ENCODE measurements at places on chromosomes 4 and X. TPM values are rescaled to one million over a fixed set of nuclear protein-coding genes. Genes with fewer than 3 reads are reported as not detected.
A peak's percentile ranks its signal among the peaks of the same experiment; 100 is the strongest.

Gene SPACA5
- total RNA-seq = not detected

Gene ITM2A
- total RNA-seq = 160 TPM

Gene SLC16A2
- not detected for total RNA-seq

Gene NLRP2B
- total RNA-seq = not detected

Gene AWAT1
- not detected for total RNA-seq

DNA sequence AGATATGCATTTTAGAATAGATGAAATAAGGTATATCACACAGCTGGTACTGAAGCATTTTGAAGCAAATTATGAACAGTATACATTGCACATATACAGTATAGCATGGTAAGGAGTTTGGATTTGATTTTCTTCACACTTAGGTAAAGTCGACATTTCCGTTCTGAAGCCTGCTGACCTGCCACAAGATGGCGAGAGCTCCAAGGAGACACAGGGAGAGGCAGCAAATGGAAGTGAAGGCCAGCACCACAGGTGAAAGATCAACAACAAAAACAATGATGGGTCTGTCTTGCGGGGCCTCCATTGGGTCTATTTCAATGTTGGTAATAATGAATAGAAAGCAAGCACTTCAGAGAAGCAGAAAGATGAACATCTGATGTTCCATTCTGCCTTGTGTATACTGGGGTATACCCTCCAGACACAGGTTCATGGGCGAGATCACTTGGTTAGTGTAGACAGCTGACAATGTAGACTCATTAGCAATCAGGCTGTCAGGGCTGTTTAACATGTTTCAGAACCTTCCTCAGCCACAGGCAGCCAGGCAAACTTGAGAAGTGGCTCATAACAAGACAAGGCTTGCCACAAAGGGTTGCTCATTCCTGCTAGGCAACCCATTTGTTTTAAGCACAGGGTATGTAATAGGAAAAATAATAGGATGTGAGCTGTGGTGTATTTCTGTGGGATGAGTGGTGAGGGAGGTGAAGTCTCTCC lies 21.4 kb upstream of the NOX1 start:
- H3K36me3 ChIP-seq = no peaks in the 10 kb centered on the region
- H3K4me3 ChIP-seq = no peak overlapping the region
- peak; percentile 42 for DNase-seq
- no peaks in the 10 kb centered on the region for H3K4me1 ChIP-seq

DNA sequence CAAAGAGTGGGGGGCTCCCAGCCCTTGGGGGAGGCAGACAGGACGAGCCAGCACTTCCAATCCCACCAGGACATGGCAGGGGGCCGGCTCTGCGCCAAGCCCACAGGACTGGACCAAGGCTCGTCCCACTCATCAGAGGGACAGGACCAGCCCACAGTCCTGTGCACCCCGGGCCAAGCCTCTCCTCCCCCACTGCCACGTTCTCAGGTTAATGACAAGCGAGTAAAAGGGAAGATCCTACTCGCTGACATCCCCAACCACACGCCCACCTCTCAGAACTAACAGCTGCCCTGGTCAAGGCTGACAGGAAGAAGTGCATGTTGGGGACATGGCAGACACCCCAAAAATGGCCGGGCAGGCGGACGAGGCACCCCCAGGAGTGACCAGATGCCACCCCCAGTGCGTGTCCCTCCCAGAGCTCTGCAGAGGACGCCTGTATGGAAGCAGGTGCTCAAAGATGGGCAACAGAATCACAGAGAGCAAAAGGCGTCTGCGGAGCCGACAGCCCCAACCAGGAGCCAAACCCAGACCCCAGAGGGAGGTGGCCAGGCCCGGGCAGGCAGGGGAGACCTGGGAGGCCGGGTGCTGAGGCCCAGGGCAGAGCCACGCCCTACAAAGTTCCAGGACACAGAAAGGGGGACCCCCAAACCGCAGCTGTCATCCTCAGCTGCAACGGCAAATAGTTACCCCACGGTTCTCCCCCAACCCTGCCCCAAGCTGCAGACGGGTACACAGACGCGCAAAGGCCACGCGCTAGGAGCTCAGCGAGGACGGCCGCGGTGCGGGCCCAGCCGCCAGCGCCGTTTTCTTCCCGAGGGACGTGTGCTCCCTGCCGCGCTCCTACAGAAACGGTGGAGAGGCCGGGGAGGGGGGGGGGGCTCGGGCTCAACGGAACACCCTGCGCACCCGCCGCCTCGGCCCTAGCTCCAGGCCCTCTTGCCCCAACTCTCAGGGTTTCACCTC lies 1.7 kb downstream of the CTBP1 start:
- peak overlapping the region; percentile 83 for H3K4me3 ChIP-seq
- H3K27ac ChIP-seq = peak overlapping the region; percentile 90
- H3K4me1 ChIP-seq = peaks cover 60% of the 10 kb centered on the region
- H3K36me3 ChIP-seq = peaks cover 27% of the 10 kb centered on the region
- no peaks in the 10 kb centered on the region for H3K27me3 ChIP-seq

- no peaks in the 10 kb centered on the region for H3K36me3 ChIP-seq
- no peak overlapping the region for H3K27ac ChIP-seq
- no peak for DNase-seq
- H3K4me1 ChIP-seq = peaks cover 6% of the 10 kb centered on the region
Measured at GRCh38 chrX:102658556-102658955, 7.3 kb downstream of the GPRASP1 start.

DNA sequence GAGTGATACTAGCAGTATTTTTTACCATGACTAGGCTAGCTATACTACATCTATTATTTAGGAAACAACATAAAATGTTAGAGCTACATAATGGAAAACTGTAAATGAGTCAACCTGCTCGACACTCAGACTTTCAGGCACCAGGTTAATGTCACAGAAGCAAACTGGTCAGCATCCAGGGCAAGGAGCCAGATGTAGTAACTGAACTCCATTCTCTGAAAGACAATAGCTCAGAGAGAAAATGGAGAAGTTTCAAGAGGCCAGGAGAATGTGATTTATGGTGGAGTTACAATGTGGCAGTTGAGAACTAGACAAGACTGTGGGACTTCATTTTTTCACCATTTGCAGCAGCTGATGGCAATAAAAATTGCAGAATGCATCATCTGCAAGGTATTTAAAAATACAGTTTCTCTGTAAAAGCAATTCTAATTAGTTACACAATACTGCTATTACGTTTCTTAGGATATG lies 342.7 kb upstream of the PABPC4L start:
- no peaks in the 10 kb centered on the region for H3K36me3 ChIP-seq
- H3K4me3 ChIP-seq = no peak overlapping the region
- no peaks in the 10 kb centered on the region for H3K27me3 ChIP-seq
- H3K4me1 ChIP-seq = no peaks in the 10 kb centered on the region

GRCh38 chrX:40755291-40756249 lies 20.2 kb upstream of the MED14 start:
- peaks cover 2% of the 10 kb centered on the region for H3K4me1 ChIP-seq
- H3K36me3 ChIP-seq = peaks cover 3% of the 10 kb centered on the region
- no peaks in the 10 kb centered on the region for H3K27me3 ChIP-seq

DNA sequence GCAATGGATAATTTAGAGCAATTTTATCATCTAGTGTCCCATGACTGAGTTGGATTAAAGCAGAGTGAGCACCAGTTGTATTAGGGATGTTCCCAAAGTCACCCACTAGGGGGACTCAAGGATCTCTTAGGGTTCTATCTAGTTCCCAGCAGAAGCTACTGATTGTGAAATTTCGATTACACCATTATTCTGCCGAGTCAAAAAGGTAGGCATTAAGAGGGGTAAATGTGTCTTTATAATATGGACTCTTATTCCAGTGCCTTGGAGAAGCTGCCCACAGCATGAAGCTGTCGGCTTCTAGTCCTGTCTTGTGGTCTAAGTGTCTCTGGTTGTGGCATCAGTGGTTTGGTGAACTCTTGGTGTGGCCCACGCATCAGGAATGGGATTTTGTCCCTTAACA lies 53.3 kb downstream of the RGS12 start:
- H3K36me3 ChIP-seq = no peaks in the 10 kb centered on the region
- DNase-seq = peak; percentile 50
- H3K4me3 ChIP-seq = no peak overlapping the region
- peaks cover 4% of the 10 kb centered on the region for H3K27me3 ChIP-seq
- peaks cover 11% of the 10 kb centered on the region for H3K4me1 ChIP-seq

DNA sequence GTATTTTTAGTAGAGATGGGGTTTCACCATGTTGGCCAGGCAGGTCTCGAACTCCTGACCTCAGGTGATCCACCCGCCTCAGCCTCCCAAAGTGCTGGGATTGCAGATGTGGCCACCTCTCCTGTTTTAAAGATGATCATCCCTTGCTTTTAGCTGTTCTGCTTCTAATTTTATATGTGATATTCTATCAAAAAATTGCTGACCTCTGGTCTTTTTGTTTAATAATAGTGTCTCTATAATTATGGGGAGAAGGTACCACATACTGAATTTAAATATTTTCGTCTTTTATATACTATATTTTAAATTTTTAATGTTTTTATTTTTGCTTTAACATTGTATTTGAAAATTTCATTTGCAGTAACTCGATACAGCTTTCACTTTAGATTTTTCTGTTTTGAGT lies 15.6 kb downstream of the USP9X start:
- H3K27me3 ChIP-seq = no peaks in the 10 kb centered on the region
- H3K36me3 ChIP-seq = peaks cover 7% of the 10 kb centered on the region
- DNase-seq = no peak
- peaks cover 24% of the 10 kb centered on the region for H3K4me1 ChIP-seq

- H3K27ac ChIP-seq = no peak overlapping the region
- no peaks in the 10 kb centered on the region for H3K4me1 ChIP-seq
- H3K4me3 ChIP-seq = no peak overlapping the region
- no peaks in the 10 kb centered on the region for H3K36me3 ChIP-seq
- no peak for DNase-seq
- no peaks in the 10 kb centered on the region for H3K27me3 ChIP-seq
Measured at GRCh38 chr4:116926631-116927295, 158.6 kb downstream of the TRAM1L1 start.

- H3K27ac ChIP-seq = no peak overlapping the region
- no peaks in the 10 kb centered on the region for H3K36me3 ChIP-seq
- no peak overlapping the region for H3K4me3 ChIP-seq
- no peaks in the 10 kb centered on the region for H3K4me1 ChIP-seq
Measured at GRCh38 chr4:139645458-139645857, 20.2 kb upstream of the MGST2 start.

GRCh38 chr4:31518796-31519250 lies 798.7 kb downstream of the PCDH7 start:
- H3K36me3 ChIP-seq = no peaks in the 10 kb centered on the region
- no peak overlapping the region for H3K27ac ChIP-seq
- H3K4me1 ChIP-seq = no peaks in the 10 kb centered on the region

DNA sequence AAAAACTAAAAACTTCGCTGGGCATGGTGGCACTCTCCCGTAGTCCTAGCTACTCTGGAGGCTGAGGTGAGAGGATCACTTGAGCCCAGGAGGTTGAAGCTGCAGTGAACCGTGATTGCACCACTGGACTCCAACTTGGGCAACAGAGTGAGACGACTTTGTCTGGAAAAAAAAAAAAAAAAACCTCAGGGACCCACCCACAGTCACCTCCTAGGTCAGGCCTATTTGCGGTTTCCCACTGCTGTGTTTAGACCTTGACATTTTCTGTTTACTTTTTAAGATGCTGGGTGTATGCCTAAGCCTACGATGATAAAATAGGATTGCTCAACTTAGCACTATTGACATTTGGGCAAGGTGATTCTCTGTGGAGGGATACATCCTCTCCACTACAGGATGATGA lies 197.4 kb upstream of the TBL1X start:
- H3K36me3 ChIP-seq = no peaks in the 10 kb centered on the region
- H3K27me3 ChIP-seq = peaks cover 5% of the 10 kb centered on the region
- H3K27ac ChIP-seq = no peak overlapping the region
- H3K4me1 ChIP-seq = peaks cover 4% of the 10 kb centered on the region
- no peak overlapping the region for H3K4me3 ChIP-seq

GRCh38 chr4:98446499-98447375 lies 185.6 kb downstream of the RAP1GDS1 start:
- H3K27ac ChIP-seq = peak overlapping the region; percentile 94
- H3K4me1 ChIP-seq = peaks cover 38% of the 10 kb centered on the region
- DNase-seq = peak; percentile 89
- peak overlapping the region; percentile 58 for H3K4me3 ChIP-seq
- H3K36me3 ChIP-seq = peaks cover 35% of the 10 kb centered on the region

DNA sequence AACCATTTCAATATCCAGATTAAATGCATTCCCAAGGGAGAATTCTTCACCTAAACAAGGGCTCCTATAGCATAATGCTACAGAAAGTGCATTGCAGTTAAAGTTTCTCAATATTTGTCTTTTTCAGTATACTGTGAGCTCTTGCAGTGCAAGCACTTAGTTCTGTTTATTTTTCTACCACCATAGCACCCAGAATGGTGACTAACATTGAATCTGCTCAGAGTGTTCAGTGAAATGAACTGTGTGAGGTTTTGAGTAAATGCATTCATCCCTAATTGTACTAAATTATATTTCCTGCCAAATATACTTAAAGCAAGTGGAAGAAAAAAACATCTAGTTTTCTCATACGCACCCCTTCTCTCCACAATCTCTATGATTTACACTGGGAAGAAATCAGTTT lies 383.9 kb downstream of the PCDH7 start:
- no peaks in the 10 kb centered on the region for H3K36me3 ChIP-seq
- H3K4me3 ChIP-seq = no peak overlapping the region
- no peak for DNase-seq
- no peaks in the 10 kb centered on the region for H3K4me1 ChIP-seq
- no peak overlapping the region for H3K27ac ChIP-seq
- no peaks in the 10 kb centered on the region for H3K27me3 ChIP-seq

GRCh38 chr4:3651267-3651845 lies 114.8 kb upstream of the ADRA2C start:
- DNase-seq = no peak
- no peaks in the 10 kb centered on the region for H3K4me1 ChIP-seq
- H3K27me3 ChIP-seq = no peaks in the 10 kb centered on the region
- H3K4me3 ChIP-seq = no peak overlapping the region

- H3K27ac ChIP-seq = no peak overlapping the region
- DNase-seq = no peak
- H3K4me1 ChIP-seq = no peaks in the 10 kb centered on the region
- H3K4me3 ChIP-seq = no peak overlapping the region
- H3K36me3 ChIP-seq = no peaks in the 10 kb centered on the region
Measured at GRCh38 chrX:25029288-25029825, 13.6 kb upstream of the ARX start.

DNA sequence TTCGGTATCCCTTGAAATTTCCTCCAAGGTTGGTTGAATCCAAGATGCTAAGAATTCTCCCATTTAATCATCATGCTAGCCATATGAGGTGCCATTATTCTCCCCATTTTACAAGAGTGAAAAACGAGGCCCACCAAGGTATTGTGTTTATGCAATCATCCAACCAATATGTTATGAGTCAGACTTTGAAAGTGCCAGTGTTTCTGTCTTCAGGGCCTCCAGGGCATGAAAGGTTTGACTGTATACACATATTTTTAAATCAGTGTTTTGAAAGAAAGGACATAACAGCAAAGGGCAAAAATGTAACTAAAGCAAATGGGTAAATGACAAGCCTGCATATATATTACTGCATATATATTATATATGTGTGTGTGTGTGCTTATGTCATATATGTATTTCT lies 541.2 kb upstream of the SMIM31 start:
- no peaks in the 10 kb centered on the region for H3K27me3 ChIP-seq
- DNase-seq = no peak
- no peak overlapping the region for H3K27ac ChIP-seq
- H3K4me3 ChIP-seq = no peak overlapping the region
- no peaks in the 10 kb centered on the region for H3K36me3 ChIP-seq

GRCh38 chrX:46737041-46737440 lies 21.9 kb downstream of the SLC9A7 start:
- peaks cover 31% of the 10 kb centered on the region for H3K36me3 ChIP-seq
- DNase-seq = no peak
- H3K27ac ChIP-seq = no peak overlapping the region
- no peak overlapping the region for H3K4me3 ChIP-seq
- no peaks in the 10 kb centered on the region for H3K27me3 ChIP-seq

Measured in activated CD8-positive, alpha-beta memory T cell treated with anti-CD3 and anti-CD28 coated beads, Interleukin-2, amount 10 ng/mL, durations not matched to agents 7 days and 5 days (primary cell).